RPMI7951 (cell line): ENCODE measurements at places on chromosomes 3 and 15. TPM values are rescaled to one million over a fixed set of nuclear protein-coding genes. Genes with fewer than 3 reads are reported as not detected.

The TM4SF4 gene
- not detected in 2 replicates for total RNA-seq

- no peak for DNase-seq
Observed at GRCh38 chr15:74060251-74060650, 22.1 kb downstream of the GOLGA6A start.

DNA sequence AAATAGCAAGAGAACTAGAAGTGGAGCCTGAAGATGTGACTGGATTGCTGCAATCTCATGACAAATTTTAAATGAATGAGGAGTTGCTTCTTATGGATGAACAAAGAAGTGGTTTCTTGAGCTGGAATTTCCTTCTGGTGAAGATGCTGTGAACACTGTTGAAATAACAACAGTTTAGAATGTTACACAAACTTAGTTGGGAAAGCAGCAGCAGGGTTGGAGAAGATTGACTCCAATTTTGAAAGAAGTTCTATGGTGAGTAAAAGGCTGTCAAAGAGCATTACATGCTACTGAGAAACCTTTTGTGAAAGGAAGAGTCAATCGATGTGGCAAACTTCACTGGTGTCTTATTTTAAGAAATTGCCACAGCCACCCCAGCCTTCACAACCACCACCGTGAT is 220.9 kb upstream of the LRRFIP2 start:
- no peak for DNase-seq

The COL6A5 gene
- total RNA-seq: not detected in 2 replicates

GRCh38 chr15:86183596-86184491 is 104.2 kb downstream of the AGBL1 start:
- DNase-seq: peak; percentile 9

DNA sequence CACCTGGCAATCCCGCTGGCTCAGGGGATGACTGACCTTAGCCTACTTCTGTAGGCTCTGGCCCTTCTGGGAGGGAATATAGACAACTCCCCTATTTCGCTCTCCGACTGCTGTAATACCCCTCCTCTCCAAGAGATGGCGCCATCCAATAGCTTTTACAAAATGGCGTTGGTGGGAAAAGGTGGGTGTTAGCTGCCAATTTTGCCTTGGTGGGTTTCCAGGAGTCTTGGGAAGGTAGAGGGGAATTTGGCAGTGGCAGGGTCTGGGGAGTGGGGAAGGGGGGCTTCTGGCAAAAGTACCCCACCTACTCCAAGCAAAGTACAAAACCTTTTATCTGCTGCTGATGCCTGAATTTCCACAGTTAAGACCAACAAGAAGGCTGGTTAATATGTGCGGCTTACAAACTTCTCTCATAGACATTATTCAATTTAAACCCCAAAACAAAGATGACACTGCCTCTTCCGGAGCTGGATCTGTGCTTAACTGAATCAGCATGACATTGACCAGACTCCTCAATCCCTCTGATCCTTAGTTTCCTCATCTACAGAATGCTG is 62.1 kb downstream of the RASGRF1 start:
- DNase-seq: peak; percentile 47

The GOLGA6L7 gene
- not detected in 2 replicates for total RNA-seq

- peak; percentile 95 for DNase-seq
Observed at GRCh38 chr3:48918388-48919214, at the start of gene ARIH2. Gene ARIH2 (plus strand): TSS chr3:48918842. CDS start chr3:48927559, 8,717 bp downstream.

- peak; percentile 14 for DNase-seq
Observed at GRCh38 chr3:61877359-61878138, 316.2 kb downstream of the PTPRG start.

The EPHA6 gene
- not detected in 2 replicates for total RNA-seq

DNA sequence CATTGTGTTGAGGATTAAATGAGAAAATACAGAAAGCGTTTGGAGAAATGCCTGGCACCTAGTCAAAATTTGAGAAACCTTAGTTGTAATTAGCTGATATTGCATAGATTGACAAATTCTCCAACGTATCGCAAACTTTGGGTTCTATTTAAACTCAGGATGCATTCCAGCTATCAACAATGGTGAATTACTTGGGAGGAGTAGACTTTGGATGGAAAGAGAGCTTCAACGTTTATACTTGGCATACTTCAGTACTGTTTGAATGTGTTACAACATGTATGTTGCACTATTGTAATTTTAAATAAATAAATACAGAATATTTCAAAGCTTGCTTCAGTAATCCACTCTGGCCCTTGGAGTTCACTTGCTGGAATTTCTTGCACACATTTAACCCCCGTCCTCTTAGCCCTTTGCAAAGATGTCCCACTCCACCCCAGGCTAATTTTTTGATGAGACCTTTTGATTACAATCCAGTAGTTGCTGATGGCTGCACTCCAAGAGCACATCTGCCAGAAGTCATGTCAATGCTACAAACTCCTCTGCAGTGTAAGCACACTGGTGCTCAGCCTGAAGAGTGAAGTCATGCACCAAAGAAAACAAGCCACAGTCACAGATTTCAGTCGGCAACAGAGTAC is 4.7 kb upstream of the DIS3L start:
- DNase-seq: no peak

GRCh38 chr3:125220183-125220582 is 7.6 kb upstream of the SLC12A8 start:
- no peak for DNase-seq

GRCh38 chr15:63611177-63611576 is 14.0 kb downstream of the FBXL22 start:
- DNase-seq: no peak

GRCh38 chr3:15331072-15331605 is 1.2 kb downstream of the SH3BP5 start:
- no peak for DNase-seq

The CPB1 gene
- not detected in 2 replicates for total RNA-seq

The LIPH gene
- not detected in 2 replicates for total RNA-seq

DNA sequence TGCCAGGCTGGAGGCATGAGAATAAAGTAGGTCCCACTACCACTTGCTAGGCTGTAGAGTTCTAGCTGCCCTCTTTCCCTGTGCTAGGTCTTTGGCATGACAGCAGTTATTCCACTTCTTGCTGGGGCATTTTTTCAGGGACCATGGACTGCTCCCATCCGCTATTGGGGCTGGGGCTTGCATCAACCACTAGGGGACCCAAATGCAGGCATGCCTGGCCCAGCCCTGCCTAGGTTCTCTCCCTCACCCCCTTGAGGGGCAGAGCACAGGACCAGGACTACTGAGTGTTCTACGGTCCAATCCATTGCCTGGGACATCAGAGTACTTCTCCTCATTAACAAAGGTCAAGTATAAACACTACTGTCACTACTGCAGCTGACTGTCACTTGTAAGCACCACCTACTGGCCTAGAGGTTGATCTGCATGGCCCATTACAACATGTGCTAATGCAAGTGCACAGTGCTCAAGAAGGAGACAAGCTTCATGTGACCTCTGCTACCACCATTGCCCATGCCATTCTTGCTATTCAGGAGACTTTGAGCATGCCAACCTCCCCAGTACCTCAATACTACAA is 270.5 kb downstream of the MBNL1 start:
- DNase-seq: no peak

The SMCO1 gene
- total RNA-seq: not detected in 2 replicates

The SENP5 gene
- 34.8 and 48.2 TPM in 2 replicates for total RNA-seq

- no peak for DNase-seq
Observed at GRCh38 chr15:99435113-99435695, 130.6 kb upstream of the MEF2A start.

- no peak for DNase-seq
Observed at GRCh38 chr15:60110909-60111308, 106.8 kb downstream of the FOXB1 start.

The CLDN11 gene
- 32.3 and 34.4 TPM in 2 replicates for total RNA-seq

DNA sequence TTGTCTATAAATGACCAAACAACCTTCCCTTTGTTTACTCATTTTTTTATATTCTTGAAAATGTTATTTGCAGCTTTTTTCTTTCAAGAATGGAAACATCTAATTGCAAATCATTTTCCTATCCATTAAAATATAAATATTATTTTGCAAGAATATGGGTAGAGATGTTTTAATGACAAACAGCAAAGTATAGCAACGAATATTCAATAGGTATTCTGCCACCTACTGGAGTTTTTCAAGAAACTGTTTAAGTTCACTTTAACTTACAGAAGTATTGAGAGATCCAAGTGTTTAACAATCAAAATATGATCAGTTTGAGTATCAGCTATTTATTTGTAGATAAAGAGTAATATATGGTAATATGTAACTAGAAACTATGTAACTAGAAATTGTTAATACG is 6.9 kb upstream of the EOGT start:
- DNase-seq: no peak

The LMAN1L gene
- total RNA-seq: not detected in 2 replicates
